Effector memory CD4-positive, alpha-beta T cell (primary cell): ENCODE measurements at places on chromosomes 2 and 18.

GRCh38 chr2:62200291-62200841 is 4.5 kb downstream of the B3GNT2 start:
- DNase-seq, result no peak

DNA sequence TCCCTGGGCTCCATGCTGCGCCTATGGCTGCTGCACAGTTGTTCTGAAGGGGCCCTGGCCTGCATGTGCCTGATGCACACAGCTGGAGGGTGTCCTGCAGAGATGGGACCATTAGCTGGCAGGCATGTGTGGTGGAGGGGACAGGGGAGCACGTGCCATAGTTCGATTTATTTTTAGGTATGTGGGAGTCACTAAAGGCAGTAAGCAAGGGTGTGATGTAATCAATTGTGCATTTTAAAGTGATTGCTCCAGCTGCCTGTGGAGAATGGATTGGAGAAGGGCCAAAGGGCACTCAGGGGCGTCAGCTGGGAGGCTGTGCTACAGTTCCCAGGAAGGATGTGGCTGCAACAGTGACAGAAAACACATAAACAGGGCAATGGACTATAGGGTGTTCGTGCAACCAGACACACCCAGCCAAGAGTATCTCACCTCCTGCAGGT is 205.1 kb downstream of the ARL4C start:
- peak; percentile 14 for DNase-seq

- no peak for DNase-seq
These were observed 56.1 kb upstream of the ASAP2 start for GRCh38 chr2:9150568-9150900.

DNA sequence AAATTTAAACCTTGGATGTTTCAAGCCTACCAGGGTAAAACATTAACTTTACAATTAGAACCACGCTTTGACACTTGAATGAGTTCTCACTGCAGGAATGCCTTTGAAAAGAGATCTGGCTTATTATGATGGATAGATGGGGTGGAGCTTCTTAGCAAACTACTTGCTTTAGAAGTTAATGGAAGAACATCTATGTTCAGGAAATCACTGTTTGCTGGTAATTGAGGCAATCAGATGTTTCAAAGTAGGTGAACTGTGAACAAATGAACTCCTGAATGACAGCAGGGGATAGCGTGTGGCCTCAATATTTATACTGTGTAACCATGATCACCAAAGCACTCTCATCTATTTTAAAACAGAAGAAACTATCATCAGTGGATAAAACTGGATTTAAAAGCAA is 383.6 kb downstream of the PIK3C3 start:
- no peak for DNase-seq

- no peak for DNase-seq
These were observed 49.7 kb upstream of the CDC42EP3 start for GRCh38 chr2:37721201-37721560.

- DNase-seq, result no peak
These were observed 100.4 kb upstream of the LCLAT1 start for GRCh38 chr2:30346471-30347169.

- no peak for DNase-seq
These were observed 17.8 kb upstream of the SERPINE2 start for GRCh38 chr2:224056889-224057288.

DNA sequence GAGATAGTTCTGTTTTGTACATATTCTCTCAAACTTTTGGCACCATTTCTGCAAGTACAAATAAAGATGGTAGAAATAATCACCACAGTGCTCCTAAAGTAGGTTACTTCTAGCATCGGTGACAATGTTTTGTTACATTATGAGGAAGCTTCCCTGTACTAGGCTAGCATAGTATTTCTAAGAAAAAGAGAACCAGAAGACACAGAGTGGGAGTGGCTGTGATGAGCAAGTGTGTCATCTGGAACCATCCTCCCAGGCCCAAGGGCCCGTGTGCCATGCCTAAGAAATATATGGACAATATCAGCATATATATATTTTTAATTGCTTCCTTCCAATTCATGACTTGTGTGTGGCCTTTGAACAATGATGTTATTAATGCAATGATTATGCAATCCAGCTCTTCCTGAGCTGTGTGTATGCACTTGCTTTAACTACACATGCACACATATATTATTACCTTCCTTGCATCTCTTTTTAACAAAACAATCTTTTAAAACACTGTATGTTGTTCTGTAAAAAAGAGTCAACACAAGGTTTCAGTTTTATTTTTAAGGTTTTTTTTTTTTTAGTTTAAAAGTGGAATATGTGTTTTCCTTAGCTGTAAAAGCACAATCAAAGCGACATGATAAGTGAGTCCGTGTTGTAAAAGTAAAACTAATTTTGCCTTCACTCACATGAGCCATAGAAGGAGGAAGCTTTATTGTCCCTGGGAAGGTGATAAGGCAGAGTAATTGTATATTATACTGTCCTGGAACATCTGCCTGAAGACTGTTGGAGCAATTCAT is 303.9 kb downstream of the ZNF407 start:
- no peak for DNase-seq

DNA sequence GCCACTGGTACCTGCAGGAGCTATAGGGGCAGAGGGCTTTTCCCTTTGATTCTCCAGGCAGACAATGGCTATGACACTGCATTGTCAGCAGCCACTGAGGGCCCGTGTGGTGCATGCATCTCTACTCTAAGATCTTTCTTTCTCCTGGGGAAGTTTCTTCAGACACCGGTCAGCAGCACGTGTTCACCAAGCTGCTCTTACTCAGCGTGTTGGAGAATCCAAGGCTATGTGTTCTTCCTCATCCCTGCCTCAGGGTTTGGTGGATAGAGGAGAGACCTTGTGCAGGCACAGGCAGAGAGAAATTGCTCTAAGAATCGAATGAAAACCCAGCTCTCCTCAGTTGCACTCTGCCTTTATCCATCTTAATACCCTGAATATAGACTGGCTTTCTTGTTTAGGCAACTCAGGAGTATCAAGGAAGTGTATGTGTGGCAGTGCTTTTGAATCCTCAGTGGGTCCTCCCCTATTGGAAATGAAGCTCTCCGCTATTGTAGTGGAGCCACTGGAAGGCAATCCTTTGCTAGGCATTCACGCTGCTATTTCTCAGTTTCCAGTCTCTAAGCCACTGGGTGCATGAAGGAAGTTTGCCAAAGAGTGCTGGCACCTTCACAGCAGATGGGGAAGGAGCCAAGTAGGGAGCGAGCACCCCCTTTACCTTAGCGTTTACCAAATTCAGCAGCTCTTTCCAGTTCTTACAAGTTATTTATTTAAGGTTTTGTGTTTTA is 86.9 kb upstream of the EML6 start:
- no peak for DNase-seq

DNA sequence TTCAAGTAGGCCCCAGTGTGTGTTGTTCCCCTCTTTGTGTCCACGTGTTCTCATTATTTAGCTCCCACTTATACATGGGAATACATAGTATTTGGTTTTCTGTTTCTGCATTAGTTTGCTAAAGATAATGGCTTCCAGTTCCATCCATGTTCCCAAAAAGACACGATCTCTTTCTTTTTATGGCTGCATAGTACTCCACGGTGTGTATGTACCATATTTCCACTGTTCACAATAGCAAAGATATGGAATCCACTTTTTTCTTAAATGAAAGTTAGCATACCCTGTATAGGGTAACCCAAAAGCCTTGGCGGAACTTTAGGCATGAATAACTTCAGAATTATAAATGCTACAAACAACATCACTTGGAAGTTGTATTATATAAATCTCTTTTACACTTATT is 83.4 kb upstream of the NDUFV2 start:
- no peak for DNase-seq

- DNase-seq, result no peak
These were observed 646.6 kb downstream of the NRXN1 start for GRCh38 chr2:50385349-50385748.

GRCh38 chr2:176944998-176945397 is 267.6 kb upstream of the HNRNPA3 start:
- no peak for DNase-seq

GRCh38 chr2:239431536-239431935 is 30.7 kb upstream of the HDAC4 start:
- no peak for DNase-seq

DNA sequence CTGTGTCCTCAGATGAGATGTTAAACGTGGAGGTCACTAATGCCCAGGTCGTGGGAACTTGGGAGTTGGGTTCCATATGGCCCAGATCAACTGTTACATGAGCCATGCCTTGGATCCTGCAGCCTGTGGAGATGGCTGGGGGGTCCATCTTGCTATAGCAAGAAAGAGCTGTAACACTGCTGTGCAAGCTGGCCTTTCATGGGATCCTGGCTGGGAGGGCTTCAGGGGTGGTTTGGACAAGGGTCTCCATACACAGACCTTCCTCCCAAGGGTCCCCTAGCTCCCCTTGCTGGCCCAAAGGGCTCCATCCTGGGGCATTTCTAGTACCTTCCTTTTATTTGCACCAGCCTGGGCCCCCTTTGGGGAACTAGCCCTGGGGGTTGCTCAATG is 337.7 kb downstream of the DYSF start:
- DNase-seq, result no peak

GRCh38 chr2:239605976-239606375 is 205.2 kb upstream of the HDAC4 start:
- DNase-seq, result no peak

DNA sequence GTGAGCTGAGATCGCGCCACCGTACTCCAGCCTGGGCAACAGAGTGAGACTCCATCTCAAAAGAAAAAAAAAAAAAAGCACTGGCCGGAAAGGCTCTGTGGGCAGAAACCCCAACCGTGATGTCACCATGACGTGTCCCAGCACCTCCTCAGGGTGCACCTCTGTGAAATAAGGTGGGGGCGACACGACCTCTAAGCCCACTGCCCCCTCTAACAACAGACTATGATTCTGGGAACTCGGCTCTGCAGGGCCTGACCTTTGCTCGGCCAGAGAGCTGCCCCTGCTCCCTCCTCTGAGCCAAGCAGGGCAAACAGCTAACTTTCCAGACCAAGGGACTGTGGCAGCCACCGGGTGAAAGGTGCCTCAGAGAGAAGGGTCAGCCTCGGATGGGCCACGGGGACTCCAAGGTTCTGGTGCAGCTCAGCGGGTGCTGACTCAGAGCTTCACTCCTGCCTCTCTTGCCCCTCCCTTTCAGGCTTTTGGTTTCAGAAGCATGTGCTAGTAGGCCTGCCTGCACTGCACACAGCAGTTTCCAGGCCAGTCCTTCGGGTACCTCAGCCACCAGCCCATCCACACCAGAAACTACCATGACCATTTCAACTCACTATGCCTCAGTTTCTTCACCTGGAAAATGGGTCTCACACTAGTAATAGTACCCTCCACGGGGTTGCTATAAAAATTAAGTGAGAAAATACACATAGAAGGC is 8.0 kb downstream of the TMBIM1 start:
- DNase-seq, result peak; percentile 57

GRCh38 chr2:7013471-7014160 is 96.4 kb downstream of the RNF144A start:
- no peak for DNase-seq

GRCh38 chr2:229780856-229781773 is 66.8 kb upstream of the DNER start:
- no peak for DNase-seq

DNA sequence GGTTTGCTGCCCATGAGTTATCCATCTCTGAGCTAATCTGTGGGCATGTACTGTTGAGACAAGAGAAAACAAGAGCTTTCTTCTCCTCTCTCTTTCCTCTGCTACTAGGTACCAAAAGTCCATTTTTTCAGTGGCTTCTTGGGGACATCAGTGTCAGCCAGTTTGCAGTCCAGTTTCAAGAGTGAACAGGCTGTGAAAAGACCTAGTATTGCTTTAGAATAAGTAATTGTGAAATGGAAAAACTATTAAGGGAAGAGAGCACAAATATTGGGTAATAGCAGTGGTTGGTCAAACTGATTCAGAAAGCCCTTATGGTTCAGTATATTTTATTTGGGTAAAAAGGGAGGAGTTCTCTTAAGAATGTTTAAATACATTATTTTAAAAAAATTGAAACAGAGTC is 33.0 kb upstream of the MEP1B start:
- DNase-seq, result no peak

DNA sequence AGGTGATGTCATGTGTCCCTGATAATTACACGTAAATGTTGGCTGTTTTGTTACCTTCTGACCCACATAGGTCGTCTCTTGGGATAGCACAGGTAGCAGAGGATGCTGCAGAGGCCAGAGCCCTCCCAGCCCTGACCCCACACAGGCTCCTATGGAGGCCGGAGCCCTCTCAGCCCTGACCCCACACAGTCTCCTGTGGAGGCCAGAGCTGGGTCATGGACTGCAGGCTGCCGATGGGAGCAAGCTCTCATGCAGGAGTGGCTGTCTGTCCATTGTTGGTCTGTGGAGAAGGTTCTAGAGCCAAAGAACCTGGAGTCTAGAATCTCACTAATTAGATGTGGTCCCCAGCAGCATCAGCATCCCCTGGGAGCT is 155.5 kb downstream of the LDLRAD4 start:
- DNase-seq, result no peak

GRCh38 chr2:229922449-229923386 is at the start of gene FBXO36:
Gene FBXO36 (plus strand): TSS chr2:229922503. CDS start chr2:229922514, 11 bp downstream.
- peak; percentile 70 for DNase-seq

DNA sequence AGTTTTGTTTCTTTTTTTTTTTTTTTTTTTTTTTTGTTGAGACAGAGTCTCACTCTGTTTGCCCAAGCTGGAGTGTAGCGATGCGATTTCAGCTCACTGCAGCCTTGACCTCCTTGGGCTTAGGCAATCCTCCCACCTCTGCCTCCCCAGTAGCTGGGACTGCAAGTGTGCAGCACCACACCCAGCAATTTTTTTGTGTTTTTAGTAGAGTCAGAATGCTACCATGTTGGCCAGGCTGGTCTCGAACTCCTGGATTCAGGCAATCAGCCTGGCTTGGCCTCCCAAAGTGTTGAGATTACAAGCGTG is 8.2 kb downstream of the ITGA6 start:
- DNase-seq, result no peak

DNA sequence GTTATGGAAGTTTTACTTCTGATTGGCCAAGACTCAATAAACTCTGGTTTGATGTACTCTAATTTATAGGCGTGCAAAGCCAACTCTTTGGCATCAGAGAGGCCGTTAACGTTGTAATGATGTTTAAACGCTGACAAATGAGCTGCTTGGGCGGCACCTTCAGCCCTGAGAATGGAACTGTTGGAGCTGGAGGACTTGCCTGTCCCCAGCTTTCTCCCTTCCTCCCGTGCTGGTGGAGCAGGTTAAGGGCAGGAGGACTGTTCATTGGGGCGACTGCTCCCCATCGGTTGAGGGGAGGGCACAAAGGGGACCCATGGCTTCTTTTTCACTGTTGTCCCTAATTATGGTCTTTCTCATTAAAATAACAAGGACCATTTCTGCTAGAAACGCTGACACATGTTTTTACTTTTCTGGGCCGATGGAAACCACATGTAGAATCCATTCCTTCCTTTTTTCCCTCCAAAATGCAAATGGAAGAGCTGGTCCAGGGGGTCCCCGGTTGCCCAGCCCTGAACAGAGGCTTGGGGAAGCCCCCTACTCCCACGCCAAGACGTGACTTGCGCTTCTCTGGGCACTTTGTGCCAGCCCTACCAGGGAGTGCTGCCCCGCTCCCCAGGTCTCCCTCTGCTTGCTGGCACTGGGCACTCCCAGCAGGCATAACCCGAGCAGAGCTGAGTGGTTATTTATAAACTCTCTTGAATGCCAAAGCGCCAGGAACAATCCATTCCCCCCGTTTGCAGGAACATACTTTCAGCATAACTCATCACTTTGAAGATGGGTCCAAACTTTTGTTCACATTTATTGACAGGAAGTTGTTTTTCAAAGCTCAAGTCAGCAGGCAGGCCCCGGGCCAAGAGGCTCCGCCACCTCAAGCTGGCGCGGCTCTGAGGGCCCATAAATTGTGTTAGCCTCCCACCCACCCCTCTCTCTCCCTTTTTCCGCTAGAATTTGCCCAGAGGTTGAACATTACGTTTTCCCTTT is 170.1 kb downstream of the ASB1 start:
- no peak for DNase-seq
